ENCODE measurements at places on chromosomes 2 and 18.
A peak's percentile ranks its signal among the peaks of the same experiment; 100 is the strongest.

DNA sequence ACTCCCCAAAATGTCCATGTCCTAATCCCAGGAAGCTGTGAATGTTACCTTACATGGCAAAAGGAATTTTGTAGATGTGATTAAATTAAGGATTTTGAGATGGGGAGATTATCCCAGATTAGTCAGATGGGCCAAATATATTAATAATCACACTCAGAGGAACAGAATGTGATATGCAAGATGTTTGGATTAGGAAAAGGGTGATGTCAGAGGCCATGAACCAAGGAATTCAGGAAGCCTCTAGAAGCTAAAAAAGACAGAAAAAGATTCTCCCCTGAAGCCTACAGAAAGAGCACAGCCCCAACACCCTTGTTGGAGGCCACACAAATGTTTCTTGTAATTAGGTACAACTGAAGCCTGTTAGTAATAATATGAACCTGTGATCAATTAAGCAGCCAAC, 13.1 kb downstream of the TMEM131 start:
- no peak for DNase-seq

DNA sequence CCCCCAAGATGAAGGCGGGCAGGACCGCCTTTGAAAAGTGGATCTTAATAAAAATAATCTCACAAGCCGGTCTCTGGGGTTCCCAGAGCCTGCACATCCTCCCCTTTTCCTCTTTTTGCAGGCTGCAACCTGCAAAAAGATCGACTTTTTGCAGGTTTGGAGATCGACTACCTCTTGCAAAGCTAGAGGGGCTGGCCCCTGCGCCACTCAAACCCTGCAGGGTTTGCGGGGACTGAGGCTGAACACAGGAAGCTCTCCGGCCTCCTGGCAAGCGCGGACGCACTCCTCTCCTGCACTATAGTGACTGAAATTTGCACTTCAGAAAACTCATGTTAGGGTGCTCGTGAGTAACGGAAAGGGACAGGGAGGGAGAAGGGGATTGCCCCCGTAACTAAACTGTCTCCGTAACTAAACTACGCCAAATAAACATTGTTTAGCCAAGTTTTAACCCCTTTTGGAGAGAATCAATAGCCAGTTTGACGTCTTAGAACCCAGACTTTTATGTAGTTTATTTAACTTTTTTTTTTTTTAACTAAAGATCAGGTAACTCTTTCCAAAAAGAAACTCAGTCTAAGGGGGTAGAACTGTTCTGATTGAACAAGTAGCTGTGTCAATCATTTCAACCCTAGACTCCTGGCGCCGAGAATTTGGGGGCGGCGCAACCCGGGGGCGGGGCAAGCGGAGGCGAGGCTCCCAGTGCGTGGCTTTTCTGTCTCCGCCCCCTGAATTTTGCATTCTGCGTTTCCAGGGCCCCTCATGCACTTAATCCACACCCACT, 2.5 kb downstream of the IGFBP5 start:
- peak; percentile 63 for DNase-seq

DNA sequence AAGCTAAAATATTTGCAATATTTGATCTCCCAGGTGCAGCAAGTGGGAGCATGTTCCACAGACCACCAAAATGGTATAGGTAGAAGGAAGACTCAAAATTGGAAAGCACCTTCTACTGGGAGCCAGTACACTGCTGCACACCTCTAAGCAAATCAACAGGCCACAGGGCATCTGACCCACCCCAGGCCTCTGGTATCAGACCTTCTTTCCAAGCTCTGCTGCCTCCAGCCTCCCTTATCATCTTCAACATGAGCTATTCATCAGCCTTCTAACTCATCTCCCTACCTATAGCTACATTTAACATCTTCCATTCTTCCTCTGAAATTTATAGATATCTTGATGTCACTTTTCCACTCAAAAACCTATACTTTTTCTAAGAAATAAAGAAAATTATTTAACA, 294.8 kb downstream of the ZEB2 start:
- DNase-seq, result peak; percentile 85

DNA sequence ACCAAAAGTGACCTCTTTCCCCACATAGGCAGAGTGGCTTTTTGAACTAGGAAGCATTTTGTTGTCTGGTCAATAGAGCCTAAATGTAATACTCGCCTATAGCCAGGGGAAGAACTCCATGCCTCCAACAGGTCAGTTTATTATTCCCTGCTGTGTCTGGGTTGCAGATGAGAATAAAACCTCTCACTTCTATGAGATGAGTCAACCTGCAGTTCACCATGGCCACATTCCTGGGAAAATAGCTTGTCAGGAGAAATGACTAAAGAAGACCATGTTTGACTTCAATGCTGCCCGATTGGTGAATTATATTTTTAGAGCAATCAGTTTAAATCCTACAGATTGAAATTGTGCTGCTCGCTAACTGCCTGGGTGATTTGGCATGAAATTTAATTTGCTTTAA, 46.7 kb upstream of the LRRTM1 start:
- no peak for DNase-seq

- no peak for DNase-seq
Observed at GRCh38 chr2:129069875-129070594, 751.4 kb upstream of the HS6ST1 start.

DNA sequence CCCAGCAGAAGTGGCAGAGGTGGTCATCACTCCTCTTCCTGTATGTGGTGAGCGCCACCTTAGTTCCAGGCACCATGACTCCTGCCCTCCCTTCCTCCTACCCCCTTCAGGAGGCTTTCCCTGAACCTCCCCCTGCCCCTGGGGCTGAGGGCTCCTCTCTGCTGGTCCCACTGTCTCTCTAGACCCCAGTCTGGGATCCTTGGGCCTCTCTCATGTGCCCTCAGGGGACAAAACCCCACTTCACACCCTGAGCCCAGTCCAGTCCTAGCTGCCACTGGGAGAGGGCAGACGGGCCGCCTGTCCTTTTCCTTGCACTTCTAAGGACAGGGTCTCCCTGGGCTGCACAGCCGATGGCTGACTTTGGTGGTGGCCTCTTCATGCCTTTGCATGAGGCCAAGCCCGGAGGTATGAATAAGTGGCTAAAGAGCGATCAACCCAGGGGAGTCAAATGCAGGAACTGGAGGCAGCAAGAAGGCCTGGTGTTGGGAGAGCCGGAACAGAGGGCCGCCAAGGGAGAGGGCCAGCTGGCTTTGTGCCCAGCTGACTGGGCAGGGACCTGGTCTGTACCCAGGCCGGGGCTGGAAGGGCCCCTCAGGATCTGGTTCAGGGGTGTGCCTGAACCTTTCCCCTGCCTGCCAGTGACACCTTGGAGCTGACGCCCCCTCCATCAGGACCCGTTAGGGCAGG, 29.5 kb downstream of the GLI2 start:
- no peak for DNase-seq

GRCh38 chr18:32321826-32322225, 132.0 kb downstream of the MEP1B start:
- DNase-seq, result no peak

DNA sequence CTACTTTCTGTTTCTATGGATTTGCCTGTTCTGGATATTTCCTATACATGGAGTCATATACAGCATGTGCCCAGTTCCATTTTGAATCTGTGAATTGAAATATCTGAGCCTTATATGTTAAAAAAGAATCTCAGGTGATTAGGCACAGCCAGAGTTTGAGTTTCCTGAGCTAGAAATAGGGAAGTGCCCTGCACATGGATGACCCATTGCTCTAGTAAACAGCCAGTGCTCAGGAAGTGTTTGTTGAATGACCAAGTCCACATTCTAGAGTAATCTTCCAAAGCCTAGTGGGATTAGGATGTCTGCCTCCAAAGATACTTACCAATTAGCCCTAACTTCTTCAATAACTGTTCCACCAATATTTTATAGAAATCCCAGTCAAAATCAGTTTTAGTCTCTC, 165.8 kb downstream of the SETBP1 start:
- DNase-seq, result no peak

DNA sequence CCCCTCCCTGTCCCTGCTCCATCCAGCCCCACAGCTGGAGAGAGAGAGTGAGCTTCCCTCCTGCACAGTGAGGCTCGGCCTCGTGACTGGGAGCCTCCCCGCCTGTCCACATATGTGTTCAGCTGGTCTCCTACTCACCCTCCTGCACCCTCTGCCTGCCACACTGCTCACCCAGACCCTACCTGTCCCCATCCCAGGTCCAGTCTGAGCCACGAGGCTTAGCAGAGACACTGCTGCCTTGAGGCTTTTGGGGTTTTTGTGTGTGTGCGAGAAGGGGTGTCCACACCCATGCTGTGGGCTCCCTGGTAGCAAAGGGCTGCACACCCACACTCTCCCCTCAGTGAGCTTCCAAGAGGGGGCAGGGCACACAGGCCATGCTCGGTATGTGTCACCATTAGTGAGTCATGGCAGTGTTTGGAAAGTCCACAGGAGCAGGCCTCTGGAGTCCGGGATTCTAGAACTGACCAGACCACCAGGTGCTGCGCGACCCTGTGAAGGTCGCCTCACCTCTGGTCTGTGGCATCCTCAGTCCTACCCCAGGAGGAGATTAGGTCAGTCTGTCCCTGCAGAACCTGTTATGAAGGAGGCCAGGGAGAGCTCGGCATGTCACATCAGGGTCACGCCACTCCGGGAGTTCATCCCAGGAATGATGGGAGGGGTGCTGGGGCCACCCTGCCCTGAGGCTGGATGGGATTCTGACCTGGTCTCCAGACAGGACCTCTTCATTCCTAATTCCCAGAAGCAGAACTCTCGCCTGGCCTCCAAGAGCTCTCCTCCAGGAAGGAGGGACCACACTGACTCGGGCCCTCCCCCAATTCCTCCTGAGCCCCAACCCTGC, 39.9 kb upstream of the SMAD7 start:
- DNase-seq, result no peak

DNA sequence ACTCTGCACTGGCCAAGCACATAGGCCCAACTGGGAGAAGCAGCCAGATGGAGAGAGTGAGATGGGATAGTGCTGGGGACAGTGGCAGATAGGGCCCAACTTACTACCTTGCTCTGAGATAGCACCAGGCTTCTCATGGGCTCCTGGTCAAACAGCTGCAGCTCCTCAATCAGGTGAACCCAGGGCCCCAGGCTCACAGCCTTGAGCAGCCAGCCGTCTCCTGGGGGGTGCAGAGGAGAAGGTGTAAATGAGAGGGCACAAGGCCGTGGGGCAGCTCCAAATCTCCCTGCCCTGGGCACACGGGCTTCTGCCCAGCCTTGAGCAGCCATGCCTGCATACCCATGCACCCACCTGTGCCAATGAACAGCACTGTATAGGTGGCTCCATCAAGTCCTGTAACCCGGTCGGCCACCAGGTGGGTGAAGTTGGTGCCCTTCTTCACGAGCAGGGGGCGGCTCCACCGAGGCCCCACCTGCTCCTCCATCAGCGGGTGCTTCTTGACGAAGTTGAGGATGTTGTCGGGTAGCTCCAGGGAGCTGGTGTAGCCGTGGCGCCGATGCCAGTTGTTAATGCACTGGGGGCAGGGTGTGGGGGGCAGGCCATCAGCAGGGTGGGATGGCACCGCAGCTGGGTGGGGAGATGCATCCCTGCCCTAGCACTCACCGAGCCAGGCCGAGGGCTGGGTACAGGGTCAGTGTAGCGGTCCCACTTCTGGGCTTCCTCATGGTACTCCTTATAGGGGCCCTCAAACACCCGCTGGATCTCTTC, 5.9 kb upstream of the ANKRD39 start:
- no peak for DNase-seq

DNA sequence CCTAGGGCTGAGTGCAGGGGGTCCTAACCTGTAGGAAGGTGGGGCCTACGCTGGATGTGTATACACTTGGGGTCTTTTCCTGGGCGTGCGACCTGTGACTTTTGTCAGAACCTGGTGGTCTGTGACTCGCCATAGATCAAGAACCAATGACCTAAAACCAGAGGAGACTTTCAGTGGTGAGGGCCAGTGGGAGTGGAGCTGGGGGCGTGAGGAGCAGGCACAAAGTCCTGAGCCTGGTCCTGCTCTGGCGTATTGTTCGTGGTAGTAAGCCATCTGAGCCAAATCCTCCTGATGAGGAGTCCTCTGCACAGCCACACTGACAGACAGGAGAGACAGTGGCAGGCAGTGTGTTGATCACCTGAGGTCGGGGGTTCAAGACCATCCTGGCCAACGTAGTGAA, 8.9 kb downstream of the INPP4A start:
- DNase-seq, result no peak

- no peak for DNase-seq
Observed at GRCh38 chr2:65030476-65031332, 25.5 kb upstream of the CEP68 start.

DNA sequence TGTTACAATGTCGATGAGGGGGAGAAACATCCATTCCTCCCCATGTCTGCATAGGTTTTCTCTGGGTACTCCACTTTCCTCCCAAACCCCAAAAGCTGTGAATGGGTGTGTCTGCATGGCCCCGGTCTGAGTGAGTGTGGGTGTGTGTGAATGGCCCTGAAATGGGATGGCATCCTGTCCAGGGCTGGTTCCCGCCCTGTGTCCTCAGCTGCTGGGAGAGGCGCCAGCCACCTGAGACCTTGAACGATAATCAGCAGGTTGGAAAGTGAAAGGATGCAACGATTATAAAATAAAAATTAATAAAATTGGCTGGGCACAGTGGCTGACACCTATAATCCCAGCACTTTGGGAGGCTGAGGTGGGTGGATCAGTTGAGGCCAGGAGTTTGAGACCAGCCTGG, 69.2 kb downstream of the NPPC start:
- no peak for DNase-seq
